ENCODE measurements at places on chromosomes 5 and 9.

DNA sequence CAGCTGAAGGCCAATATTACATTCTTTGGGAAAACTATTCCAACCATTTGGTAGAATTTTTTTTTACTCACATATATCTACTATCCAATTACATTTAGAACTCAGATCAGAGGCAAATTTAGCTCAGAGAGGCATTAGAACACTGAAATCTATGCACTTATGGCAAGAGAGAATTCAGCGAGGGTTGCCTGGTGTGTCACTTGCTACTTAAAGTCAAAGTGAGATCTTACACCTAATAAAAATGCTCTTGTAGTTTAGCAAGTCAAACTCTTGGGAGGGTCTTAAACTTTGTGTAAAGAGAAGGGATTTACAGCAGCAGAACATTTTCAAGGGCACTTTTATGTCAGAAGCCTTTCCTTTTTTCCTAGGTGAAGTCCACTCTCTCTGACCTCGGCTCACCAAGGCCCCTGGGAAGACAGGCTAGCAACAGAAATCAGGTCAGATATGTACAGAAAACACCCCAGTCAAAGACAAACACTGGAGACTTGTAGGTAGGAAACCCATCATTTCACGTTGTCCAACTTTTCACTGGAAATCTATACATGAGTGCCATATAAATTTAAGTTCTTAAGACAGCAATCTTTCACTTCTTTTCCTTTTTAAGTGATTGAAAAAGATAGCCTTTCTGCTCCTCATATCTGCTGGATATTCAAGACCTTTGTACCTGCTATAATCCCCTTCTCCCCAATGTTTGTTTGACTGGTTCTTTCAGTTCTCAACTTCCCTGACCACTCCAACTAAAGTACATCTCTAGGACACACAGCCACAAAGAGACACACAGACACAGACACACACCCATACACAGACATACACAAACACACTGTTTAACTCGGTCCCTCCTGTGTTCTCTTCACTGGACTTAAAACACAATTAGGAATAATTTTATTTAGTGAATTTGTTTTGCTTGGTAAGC, 635.8 kb downstream of the PDE4D start:
- no peak for DNase-seq

DNA sequence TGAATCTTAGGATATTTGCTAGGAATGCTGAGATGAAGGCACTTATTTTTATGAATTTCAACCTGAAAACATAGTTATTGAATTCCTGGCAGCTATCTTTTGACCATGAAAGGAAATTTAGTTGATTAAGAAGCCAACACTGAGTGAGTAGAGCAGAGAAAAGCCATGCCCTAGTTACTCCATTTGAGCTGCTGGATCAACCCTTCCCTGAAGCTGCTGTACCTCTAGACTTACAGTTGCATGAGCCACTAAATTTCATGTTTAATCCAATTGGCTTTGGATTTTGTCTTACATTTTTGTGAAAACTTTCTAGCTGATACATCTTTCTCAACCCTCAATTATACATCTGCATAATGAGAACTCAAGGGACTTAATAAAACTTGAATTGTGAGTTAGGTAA, 54.6 kb downstream of the CDC42SE2 start:
- no peak for DNase-seq

- DNase-seq: no peak
These were observed 165.6 kb downstream of the SMARCA2 start for GRCh38 chr9:2180704-2181103.

DNA sequence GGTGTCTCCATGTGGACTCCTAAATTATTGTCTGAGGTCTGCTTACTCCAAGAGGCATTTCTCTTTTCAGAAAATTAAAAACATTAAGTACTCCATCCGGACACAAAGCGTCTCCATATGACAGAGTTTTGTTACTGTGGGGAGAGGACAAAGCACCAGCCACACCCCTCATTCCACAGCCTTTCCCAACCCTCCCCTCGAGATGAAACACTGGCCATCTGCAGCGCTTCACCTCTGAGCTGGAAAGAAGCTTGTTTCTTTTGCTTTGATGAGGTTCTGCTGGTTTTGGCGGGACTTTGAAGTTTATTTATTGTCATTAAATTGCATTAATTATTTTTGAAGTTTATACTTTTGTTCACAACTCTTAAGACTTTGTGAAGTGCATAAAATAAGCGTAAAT, 27.6 kb upstream of the NKD2 start:
- DNase-seq: no peak

DNA sequence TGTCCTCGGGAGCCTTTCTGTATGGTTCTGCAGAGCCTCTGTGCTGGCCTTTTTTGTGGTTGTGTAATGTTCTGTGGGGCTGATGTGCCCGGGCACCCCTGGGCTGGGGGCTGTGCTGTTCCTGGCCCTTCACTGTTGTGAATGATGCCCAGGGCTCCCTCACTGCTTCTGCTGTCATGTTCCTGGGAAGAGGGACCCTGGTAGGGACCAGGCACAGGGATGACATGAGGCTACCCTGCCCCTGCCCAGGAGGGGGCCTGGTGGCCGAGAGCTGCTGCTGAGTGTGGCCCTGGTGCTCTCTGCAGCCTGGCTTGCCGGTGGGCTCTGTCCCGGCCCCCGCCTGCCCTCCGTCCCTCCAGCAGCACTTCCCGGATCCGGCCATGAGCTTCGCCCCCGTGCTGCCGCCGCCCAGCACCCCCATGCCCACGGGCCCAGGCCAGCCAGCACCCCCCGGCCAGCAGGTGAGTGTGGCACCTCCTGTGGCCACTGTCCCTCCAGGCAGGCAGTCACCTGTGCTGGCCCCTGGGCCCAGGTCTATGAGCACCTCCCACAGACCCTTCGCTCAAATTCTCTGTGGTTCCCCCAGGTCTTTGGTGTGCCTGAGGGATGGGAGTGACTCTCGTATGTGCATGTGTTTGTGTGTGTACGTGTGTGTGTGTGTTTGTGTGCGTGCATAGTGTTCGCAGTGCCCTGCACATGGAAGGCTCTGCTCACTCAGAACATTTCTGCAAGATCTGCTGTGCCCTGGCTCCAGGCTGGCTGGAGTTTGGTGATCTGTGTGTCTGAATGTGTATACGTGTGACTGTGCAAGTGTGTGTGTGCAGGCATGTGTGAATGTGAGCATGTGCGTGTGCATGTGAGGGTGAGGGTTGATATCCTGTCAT, 72.3 kb downstream of the WNK2 start:
- no peak for DNase-seq

- no peak for DNase-seq
These were observed 220.8 kb upstream of the PCSK5 start for GRCh38 chr9:75669721-75670120.

DNA sequence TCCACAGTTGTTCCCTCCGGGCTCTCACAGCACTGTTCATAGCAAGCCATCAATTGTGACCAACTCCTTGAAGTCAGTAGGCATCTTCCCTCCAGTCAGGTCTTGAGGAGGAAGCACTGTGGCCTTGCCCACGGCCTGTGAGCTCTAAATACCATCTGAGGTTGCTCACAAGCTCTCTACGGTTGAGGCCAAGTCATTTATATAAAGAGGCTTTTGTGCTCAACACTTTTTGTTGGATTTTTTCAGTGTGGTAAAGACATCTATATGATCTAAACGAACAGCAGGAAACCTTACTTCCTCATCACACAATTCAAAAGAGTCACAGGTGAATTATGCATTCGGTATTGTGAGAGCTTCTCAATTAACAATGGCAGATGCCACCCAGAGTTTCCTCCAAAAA, 97.3 kb downstream of the ZNF462 start:
- no peak for DNase-seq

GRCh38 chr9:126636983-126637798, 23.5 kb downstream of the LMX1B start:
- peak; percentile 10 for DNase-seq

GRCh38 chr5:151678713-151679112, 8.0 kb downstream of the SPARC start:
- no peak for DNase-seq

GRCh38 chr5:179806250-179807048, at the start of gene MGAT4B:
Gene MGAT4B (minus strand): TSS chr5:179806866. CDS start chr5:179806583, 283 bp downstream.
- no peak for DNase-seq

- no peak for DNase-seq
These were observed 4.9 kb downstream of the RNF183 start for GRCh38 chr9:113298311-113298710.

GRCh38 chr9:129338724-129339430, 160.8 kb upstream of the IER5L start:
- no peak for DNase-seq

GRCh38 chr5:115414406-115415142, 118.1 kb upstream of the CCDC112 start:
- DNase-seq: no peak

DNA sequence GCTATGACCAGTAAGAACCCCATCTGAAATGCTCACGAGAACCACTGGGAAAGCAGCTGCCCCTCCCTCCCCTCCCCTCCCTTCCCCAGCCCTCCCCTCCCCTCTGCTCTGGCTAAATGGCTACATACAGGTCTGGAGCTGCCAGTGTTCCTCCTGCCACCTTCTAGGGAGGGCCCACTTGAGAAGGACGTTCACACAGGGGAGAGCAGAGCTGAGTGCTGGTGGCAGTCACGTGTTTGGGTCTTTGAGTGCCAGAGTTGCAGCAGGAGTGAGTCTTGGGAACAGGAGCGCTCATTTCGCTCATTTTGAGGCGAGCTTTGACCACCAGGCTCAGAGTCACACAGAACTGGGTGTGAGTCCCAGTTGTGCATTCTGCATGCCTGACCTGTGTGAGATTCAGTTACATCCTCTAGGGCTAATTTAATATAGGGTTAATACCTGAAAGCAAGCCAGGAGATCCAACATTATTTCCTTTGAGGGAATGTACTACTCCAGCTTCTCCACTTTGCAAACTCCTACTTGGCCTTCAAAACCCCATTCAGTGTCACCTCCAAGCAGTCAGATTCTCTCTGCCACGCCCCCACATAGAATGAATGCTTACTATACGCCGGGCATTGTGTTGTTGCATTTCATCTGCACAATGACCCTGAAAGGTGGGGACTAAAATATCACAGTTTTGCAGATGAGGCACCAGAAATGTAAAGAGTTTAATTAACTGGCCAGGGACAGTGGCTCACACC, 25.1 kb downstream of the CPLX2 start:
- no peak for DNase-seq

- DNase-seq: no peak
These were observed 171.5 kb upstream of the PHYKPL start for GRCh38 chr5:178403956-178404600.

DNA sequence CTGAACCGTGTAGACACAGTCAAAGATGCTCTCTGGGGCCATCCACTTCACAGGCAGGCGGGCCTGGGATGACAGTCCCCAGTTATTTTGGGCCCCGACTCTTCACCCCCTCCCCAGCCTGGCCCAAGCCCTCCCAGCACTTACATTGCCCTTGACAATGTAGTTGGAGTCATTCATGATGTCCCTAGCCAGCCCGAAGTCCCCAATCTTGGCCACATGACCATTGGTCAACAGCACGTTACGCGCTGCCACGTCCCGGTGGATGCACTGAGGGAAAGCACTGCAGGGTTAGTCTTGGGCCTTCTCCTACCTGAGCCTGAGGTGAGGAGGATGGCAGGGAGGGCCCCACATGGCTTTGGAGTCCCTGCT, 30.3 kb downstream of the CSF1R start:
- DNase-seq: no peak

All from activated CD8-positive, alpha-beta memory T cell treated with anti-CD3 and anti-CD28 coated beads for 1 hour (primary cell).